ENCODE measurements at places on chromosomes 16 and 17.

- DNase-seq: no peak
Measured at GRCh38 chr16:4915226-4915761, 21.7 kb downstream of the PPL start.

DNA sequence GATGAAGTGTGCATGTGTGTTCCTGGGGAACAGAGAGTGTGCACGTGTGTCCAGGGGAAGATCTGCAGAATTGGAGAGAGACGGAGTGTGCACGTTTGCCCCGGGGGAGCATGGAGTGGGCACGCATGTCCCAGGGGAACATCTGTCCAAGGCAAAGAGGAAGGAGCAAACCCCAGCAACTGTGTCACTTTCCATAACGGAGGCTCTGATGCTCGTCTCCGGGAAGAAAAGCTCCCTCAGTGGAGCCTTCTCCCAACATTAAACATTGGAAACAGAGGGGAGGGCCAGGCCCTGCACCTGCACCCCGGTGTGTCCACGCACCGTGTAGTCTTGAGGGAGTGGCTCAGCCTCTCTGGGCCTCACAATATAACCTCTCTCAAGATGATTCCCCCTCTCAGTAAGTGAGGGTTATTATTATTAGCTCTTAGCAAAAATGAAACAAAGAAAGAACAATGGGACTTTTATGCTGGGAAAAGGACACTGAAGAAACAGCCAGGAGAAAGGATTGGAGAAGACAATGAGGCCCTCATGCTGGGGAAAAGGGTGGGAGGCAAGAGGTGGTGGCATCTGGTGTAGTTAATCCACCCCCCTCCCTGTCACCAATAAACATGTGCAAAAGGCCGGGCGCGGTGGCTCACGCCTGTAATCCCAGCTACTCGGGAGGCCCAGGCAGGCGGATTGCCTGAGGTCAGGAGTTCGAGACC, 7.6 kb downstream of the RAB40B start:
- no peak for DNase-seq

GRCh38 chr16:57863434-57864160, 61.3 kb upstream of the KIFC3 start:
- DNase-seq: peak; percentile 34

GRCh38 chr17:48505788-48506187, 25.0 kb downstream of the HOXB1 start:
- no peak for DNase-seq

GRCh38 chr17:63476459-63476853, 405 bp upstream of the ACE start:
- DNase-seq: no peak

DNA sequence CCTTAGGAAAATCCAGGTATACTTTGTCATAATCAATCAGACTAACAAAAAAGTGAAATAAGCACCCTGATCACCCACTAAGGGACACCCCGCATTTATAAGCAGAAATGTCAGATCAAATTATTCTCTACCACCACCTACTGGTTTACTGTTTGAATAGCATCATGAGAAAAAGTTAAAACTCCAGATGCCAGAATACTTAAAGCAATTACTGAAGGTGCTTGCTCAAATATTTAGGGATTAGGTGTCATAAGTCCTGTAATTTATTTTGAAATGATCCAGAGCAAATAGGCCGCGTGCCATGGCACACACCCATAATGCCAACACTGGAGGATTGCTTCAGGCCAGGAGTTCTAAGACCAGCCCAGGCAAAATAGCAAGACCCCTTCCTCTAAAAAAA, 2.3 kb downstream of the TOP2A start:
- DNase-seq: peak; percentile 39

- DNase-seq: no peak
Measured at GRCh38 chr17:57448759-57449283, 192.5 kb downstream of the MSI2 start.

- no peak for DNase-seq
Measured at GRCh38 chr16:6266703-6267102, 1065.9 kb upstream of the RBFOX1 start.

GRCh38 chr17:8572764-8573163, 57.8 kb downstream of the MYH10 start:
- no peak for DNase-seq

DNA sequence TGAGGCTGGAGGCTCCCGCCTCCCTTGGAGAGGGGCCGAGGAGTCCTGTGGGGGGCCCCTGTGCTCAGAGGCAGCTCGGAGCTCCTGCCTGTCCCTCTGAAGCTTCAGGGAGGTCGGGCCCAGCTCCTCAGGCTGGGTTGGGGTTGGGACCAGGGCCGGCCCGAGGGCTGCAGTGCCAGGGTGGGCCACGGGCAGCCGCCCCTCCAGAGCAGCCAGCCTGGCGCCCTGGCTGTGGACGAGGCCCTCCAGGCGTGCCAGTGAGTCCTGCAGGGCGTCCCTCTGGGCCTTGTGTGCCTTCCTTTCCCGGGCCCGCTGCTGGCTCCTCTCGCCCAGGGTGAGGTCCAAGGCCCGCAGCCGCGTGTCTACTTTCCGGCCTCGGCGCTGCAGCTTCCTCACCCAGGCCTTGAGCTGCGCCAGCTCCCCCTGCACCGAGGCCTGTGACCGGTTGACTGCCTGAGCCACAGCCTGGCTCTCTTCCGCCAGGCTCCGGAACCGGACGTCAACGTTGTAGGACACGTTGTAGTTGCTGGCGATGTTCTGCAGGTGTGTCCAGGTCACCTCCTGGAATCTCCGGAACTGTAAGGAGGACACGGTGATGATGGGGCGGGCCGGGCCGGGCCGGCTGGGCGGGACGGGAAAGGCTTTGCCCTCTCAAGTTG, 1.2 kb downstream of the PTX4 start:
- DNase-seq: no peak

GRCh38 chr17:18323507-18324139, 8.5 kb downstream of the SMCR8 start:
- no peak for DNase-seq

GRCh38 chr17:48451489-48451888, 21.5 kb upstream of the SKAP1 start:
- no peak for DNase-seq

DNA sequence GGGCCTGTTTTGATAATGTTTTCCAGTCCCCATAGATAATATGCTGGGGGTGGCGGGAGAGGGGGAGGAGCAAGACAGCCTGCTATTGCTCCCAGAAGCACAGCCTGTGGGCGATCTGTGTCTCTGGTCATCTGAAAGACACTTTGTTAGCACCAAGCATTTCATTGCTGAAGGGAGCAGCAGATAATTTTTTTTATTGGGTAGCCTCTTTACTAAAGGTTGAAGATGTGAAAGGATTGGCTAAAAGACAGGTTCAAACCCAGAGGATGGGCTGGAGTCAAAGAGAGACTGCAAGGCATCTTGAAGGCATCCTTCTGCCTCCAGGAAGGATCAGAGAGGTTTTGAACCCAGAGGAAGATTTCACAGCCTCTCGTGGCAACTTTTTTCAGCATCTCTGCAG, 60.6 kb downstream of the C17orf67 start:
- no peak for DNase-seq

GRCh38 chr17:17472333-17472920, 4.4 kb upstream of the MED9 start:
- DNase-seq: no peak
